H7 (cell line): ENCODE measurements at places on chromosomes 2 and 18.

GRCh38 chr2:195489101-195489500 is 167.9 kb upstream of the SLC39A10 start:
- DNase-seq = no peak

DNA sequence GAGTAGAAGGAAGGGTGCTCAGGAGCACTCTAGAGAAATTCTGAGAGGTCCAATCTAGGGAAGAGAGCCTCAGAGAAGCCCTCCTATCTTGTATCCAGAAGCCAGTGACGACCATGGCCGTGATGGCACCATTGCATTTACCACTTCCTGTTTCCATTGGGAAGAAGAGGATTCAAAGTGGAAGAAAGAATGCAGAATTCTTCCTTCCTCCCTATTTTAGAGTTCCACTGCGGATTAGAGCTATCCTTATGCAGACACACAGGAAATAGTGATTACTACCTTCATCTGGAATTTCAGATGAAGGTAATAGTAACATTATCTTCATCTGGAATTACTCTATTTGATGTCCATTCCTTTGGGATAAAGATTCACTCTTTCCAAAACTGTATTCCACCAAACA is 45.6 kb upstream of the PCBP1 start:
- no peak for DNase-seq

DNA sequence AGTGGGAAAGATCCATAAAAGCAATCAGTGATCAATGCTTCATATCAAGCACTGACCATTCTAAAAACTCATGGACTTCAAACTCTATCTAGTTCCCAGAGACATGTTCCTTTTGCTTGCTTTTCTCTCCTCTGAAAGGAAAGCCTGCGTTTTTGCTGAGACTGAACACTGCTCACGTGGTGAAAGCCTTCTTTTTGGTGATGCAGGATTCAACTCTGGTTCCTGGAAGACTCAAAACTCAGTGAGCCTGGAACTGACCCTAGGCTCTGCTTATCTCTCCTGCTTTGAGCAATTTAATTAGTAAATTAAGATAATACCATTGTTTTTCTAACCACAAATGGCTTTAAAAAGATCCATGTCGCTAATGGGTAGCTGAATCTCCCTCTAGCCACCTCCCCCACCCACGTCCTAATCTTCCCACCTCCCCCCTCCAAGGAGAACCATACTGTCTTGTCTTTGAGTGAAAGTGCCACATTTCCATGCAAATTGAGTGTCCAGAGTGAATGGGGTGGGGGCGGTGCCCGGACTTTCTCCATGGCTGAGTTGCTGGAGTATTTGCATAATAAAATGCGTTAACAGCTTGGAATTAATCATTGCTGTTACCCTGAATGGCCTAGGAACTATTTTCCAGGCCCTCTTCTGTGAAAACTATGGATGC is 130.5 kb downstream of the BCL11A start:
- no peak for DNase-seq

DNA sequence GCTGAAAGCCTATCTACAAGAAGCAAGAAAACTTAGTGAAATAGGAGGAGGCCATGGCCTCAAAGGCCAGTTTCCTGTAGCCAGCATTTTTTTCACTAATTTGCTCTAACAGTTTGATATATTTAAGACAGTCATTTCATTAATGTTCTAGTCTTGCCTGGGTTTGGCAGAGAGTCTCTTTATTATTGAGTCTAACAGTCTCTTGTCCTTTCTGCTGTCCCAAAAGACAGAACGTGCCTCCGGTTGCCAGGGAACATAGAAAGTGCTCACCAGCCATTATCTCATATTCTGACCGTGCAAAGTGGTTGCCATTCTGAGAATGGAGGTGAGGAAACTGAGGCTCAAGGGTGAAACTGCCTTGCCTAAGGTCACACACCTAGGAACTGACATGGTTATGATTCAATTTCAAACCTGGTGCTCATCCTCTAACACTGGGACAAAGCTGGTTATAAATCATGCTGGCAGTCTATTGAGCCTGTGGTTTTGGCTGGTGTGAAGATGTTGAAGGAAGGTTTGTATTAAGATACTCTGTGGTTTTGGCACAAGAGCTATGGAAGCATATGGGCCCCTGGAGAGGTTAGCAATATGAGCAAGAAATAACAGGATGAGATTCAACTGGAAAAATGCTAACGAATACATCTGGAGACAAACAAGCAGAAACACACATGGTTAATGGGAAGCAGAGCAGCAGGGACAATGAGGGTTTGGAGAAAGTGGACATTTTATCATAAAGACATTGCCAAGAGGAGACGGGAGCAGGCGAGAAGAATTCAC is 903.3 kb upstream of the KLHL29 start:
- no peak for DNase-seq

- DNase-seq = no peak
These were observed 108.8 kb downstream of the STPG4 start for GRCh38 chr2:47046271-47046670.

GRCh38 chr2:105768961-105769452 is 24.3 kb downstream of the NCK2 start:
- peak; percentile 74 for DNase-seq

- no peak for DNase-seq
These were observed 2176.3 kb upstream of the CELF4 start for GRCh38 chr18:39741755-39742466.

GRCh38 chr2:190887089-190887488 is 6.5 kb downstream of the GLS start:
- no peak for DNase-seq

- DNase-seq = no peak
These were observed 86.3 kb downstream of the KCTD18 start for GRCh38 chr2:200423541-200423940.

GRCh38 chr2:105748566-105748965 is 3.9 kb downstream of the NCK2 start:
- no peak for DNase-seq

DNA sequence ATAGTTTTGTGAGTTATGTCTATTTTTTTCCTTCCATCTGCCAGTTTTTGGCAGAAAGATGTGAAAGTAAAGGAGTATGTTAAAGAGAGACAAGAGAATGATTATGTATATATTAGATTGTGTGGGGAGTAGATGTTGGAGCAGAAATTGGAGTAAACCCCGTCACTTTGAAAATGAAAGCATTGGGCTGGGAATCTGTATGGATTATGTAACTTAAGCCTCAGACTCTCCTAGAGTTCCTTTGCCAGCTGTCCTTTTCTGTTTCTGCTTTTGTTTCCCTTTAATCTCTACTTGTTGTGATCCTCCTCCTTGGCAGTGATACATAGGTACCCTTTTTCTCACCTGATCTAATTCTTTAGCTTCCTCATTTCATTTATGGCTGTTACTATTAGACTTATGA is 19.2 kb downstream of the CCDC138 start:
- no peak for DNase-seq
